ENCODE measurements at places on chromosomes 6 and 20.

DNA sequence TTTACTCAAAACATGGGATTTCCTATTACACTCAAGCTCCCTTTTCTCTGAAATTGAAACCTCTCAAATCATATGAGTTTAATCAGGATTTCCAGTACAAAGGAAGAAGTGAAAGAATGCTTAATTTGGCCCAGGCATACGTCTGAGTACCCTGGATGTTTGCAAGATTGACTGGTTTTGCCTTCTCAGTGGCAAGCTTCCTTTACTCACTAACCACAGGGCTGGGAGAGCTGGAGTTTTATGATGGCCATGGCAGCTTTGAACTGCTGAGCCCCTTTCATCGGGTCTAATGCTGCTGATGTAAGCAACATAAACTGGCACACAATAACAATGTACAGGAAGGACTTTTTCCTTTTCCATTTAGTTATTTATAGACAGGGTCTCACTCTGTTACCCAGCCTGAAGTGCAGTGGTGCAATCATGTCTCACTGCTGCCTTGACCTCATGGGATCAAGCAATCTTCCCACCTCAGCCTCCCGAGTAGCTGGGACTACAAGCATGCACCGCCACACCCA lies 194.8 kb downstream of the SLC35F1 start:
- DNase-seq = no peak

DNA sequence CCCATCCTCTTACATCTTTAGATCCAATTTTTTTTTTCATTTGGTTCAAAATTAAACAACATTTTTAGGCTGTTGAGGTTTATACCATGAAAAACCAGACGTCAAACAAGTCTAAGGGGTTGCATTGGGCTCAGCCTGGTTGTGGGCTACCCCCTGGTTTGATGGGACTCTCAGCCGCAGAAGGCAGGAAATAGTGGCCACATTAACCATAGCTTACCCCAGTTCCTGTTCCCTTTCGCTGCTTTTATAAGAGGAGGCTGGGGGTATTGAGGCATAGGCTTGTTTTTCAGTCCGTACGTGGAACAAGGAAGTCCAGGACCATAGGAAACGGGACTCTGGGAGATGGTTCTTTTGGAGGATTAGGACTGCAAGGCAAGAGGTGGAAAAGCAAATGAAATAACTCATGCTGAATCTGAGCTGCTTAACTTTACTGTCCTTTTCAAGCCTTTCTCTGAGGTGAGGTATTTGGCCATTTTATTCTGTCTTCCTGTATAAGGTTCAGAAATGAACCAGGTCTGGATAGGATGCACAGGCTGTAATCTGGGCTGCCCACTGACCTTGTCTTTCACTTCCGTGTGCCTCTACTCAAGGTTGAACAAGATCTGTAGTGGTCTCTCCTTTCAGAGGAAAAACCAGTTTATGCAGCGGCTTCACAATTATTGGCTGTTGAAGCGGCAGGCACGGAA lies 7.7 kb downstream of the BRPF3 start:
- DNase-seq = no peak

GRCh38 chr20:58753267-58753921 lies 60.8 kb downstream of the NPEPL1 start:
- no peak for DNase-seq

DNA sequence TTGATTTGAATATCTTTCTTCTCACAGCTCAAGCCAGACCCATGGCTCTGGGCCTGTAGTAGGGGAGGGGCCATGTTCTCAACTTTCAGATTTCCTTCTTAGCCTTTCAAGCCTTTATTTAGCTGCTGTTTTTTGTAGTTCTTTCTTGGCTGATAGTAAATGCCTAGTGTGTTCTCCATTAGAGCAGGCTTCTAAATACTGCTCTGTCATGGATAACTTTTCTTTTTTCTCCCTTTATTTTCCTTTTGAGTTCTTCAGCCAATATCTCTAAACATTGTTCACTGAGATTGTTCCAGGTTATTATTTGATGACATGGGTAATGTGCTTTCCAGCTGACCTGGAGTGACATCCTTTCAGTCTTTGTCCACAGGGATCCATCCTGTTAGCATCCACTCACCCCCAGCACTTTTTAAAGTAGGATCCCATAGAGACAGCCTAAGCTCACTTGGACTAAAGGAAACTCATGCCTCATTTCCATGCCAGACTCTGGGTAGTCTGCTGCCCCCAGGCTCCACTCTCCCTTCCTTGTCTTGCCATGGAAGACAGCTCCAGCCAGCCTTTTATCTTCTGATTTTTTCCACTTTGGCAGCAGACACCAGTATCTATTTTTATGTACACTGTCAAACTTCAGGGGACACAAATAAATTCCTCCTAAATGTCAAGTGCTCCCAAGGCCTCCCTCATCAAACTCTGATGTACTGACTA lies 645.6 kb downstream of the RNF144B start:
- no peak for DNase-seq
